ENCODE measurements at places on chromosomes 3 and 15. TPM values are rescaled to one million over a fixed set of nuclear protein-coding genes. Genes with fewer than 3 reads are reported as not detected.
A peak's percentile ranks its signal among the peaks of the same experiment; 100 is the strongest.

DNA sequence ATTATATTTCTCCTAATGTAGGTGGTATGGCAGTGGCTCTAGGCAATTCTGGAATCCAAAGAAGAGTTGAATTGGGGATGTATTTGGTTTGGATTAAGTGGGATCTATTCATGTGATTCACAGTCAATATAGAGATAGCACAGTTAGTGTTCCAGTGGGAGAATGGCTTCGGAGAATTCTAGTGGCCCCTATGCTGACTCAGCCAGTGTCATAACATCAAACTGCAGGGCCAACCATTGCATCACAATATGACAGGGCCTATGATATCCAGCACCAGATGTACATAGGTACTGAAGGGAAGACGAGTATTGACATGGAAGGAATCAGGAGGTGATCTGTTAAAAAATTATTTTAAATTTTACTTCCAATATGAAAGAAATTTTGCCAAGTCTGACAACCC is 302.8 kb upstream of the UBE2E2 start:
- no peak for DNase-seq

DNA sequence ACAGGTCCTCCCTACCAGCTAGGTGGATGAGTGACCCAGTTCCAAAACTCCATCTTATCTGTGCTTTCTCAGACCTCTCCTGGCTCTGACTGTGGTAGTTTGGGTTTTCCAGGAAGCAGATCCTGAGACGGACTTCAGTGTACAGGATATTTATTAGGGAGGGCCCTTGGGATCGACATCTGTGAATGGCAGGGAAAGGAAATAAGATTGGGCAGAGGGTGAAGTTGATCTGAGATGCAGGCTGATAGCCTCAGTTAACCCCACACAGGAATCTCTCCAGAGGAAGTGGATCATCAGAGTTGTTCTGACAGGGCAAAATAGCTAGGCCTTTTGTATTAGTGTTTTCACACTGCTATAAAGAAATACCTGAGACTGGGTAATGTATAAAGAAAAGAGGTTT is 16.7 kb upstream of the MAPK6 start:
- no peak for DNase-seq

DNA sequence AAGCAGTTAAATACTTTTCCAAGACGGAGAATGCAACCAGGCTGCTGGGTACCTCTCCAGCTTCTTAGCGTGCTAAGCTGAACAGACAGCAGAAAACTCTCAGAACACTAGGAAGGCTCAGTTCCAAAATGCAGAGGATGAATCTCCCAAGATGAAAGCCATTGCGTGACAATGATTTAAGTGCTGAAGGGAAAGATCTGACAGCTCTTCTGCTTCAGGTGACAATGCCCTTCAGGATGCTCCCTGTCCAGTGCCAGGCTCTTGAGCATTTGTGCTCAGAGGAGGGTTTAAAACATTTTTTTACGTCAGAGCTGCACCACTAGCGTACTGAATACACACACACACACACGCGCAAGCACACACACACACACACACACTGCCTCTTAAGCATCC is 26.3 kb downstream of the ARHGEF3 start:
- no peak for DNase-seq

GRCh38 chr3:40597441-40597840 is 72.7 kb downstream of the ZNF621 start:
- no peak for DNase-seq

DNA sequence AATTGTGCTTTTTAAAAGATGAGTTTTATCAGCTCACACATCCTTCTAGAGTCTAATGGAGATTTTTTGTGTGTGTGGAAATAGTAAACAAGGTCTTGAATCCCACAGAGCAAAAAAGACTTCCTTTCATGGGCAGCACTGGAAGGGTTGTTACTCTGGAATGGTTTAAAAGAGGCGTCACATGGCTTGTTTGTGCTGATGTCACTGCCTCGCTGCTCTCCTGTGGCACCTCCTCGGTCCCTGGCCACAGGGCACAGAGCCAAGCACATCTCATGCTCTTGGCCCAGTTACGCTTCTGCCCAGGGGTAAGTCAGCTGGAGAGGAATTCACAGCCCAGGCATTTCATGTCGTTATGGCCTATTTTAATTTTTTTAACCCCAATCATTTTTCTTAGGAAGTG is 53.2 kb downstream of the PGPEP1L start:
- DNase-seq: peak; percentile 70

- no peak for DNase-seq
Measured at GRCh38 chr3:72391659-72392058, 456.6 kb downstream of the SHQ1 start.

GRCh38 chr3:129224984-129225393 is 24.4 kb upstream of the COPG1 start:
- DNase-seq: peak; percentile 58

DNA sequence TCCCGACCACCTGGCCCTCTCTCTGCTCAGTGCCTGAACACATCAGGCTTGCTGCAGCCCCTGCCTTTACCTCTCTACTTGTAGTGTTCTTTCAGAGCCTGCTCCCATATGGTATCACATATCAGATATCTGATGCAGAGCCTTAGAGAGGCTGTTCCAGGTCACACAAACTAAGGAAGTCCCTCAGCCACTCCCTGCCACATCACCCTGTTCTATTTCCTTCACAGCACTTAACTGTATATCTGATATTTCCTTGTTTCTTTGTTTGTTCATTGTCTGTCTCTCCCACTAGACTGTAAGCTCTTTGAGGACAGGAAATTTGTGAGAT is 976 bp upstream of the ALDH1L1 start:
- DNase-seq: no peak

DNA sequence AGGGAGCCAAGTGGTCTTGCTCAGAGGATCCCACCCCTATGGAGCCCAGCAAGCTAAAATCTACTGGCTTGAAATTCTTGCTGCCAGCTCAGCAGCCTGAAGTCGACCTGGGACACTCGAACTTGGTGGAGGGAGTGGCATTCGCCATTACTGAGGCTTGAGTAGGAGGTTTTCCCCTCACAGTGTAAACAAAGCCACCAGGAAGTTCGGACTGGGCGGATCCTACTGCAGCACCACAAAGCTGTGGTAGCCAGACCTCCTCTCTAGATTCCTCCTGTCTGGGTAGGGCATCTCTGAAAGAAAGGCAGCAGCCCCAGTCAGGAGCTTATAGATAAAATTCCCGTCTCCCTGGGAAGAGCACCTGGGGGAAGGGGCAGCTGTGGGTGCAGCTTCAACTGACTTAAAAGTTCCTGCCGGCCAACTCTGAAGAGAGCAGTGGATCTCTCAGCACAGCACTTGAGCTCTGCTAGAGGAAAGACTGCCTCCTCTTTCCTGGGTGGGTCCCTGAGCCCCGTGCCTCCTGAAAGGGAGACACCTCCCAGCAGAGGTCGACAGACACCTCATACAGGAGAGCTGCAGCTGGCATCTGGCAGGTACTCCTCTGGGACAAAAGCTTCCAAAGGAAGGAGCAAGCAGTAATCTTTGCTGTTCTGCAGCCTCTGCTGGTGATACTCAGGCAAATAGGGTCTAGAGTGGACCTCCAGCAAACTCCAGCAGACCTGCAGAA is 576.3 kb upstream of the NECTIN3 start:
- no peak for DNase-seq

DNA sequence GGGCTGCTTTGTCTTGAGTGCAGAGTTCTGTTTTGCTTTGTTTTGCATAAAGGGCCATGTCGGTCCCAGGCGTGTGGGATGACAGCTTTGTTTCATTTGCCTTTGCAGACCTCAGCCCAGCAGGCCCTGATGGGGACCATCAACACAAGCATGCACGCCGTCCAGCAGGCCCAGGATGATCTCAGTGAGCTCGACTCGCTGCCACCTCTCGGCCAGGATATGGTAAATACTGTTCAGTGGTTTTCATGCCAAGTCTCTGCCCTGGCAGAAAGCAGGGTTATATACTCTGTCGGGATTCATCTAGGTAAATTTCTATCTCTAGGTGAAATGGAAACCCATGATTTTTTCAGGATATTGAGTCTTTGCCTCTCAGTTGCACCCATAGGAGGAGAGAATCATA is 343.9 kb upstream of the TPM1 start:
- DNase-seq: no peak

NRG4 gene
- total RNA-seq: 0.21 TPM

CFAP44 gene
- total RNA-seq: 11.0 TPM

FETUB gene
- total RNA-seq: not detected

C2CD4B gene
- 4.7 TPM for total RNA-seq

CCDC54 gene
- total RNA-seq: not detected

HTR3E gene
- total RNA-seq: not detected

RPUSD3 gene
- 9.7 TPM for total RNA-seq

PP2D1 gene
- total RNA-seq: not detected

PLCH1 gene
- 0.40 TPM for total RNA-seq

PROK2 gene
- not detected for total RNA-seq

PPARG gene
- 17.4 TPM for total RNA-seq

IL16 gene
- total RNA-seq: 26.2 TPM
